Activated CD4-positive, CD25-positive, alpha-beta regulatory T cell (primary cell): ENCODE measurements at places on chromosomes 5 and 9.

DNA sequence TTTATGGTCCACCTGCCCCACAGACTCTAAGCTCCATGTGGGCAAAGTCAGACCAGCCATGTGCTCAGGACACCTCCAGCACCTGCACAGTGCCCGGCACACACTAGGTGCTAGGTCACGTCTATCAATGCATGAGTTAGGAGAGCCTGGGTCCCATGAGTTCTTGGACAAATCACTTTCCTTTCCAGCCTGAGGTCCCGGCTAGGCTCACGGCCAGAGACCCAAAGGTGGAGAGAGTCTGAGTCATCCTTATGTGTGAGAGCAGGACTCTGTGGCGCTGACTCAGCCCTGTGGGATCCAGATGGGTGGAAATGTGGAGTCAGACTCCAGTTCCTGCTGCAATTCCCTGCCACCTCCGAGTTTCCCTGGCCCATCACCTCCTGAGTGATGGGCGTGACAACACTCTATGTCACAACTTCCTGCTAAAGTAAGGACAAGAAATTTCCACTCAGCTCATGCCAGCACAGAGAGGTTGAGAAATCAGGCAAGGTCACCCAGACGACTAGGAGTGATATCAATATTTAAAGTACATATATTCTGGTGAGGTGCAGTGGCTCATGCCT is 2.5 kb upstream of the ST6GALNAC4 start:
- DNase-seq, result no peak

GRCh38 chr5:16914584-16914983 is 21.5 kb downstream of the MYO10 start:
- DNase-seq, result no peak

DNA sequence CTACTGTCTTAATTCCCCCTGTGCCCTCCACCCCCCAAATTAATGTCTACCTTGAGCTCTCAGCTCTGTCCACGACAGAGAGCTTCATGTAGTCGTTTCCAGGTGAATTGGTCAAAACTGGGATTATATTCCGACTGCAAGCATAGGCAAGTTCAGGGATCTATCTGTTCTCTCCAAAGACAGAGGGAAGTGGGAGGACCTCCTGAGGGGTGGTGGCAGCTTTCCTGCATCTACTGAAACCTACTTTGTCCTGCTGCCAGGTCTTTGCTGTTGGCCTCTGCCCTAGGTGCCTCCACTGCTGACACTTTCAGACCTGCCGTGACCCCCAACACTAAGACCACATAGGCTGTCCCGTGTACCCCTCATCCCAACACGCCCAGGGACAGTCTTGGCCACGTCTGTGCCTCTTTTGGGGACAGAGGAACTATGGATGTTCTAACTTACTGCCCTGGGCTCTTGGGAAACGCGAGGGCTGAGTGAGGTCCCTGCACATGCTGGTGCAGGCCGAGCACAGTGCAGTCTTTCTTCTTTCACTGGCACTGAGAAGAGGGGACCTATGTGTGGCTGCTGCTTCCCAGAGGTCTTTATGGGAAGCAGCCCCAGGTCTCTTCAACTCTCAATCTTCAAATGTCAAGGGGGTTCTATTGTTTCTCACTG is 125.6 kb downstream of the NTRK2 start:
- DNase-seq, result no peak

DNA sequence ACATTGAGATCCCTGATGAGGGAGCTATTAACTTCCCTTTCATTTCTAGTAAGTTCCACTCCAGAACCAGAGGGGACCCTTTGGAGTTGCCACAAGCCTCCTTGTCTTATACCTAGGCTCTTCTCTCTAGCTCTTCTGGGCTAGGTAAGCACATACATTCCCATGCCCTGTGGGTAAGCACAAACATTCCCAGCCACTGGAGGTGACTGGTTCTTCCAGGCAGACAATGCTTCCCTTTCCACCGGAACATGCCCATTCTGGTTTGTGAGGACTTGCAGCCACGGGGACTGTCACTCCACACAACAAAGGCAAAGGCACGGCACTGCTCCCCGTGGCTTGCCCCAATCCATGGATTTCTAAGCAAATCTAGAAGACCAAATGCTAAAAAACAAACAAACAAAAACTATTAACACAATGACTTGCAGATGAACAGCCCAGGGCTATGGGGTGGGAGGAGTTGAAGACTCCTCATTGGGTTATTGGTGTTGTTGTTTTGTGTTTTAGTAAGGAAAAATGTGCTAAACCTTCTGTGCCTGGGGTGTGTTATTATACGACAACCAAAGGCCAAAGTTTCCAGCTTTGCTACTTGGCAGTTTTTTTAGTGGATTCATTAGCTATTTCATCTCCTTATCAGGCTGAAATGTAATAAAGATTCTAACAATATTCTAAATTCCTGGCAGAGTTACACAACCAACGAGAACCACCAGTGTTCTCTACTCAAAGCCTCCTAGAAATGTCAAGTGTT is 276.2 kb downstream of the SYK start:
- no peak for DNase-seq

DNA sequence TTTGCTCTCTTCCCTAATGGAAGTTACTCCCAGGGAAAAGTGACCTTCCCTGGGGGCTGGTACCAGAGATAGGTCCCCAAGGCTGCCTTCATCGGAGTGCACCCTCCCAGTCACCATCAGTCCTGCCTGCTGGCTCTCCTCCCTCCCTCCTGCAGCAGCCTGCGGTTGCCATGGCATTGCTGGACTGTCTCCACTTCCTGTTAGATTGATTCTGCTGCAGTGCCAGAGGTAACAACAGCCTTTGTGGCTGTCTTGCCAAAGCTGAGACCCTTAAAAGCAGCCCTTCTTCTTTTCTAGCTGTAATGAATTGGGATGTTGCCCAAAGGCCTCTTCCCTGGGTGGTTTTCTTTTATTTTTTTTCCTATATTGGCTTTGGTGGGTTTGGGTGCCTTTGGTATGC is 78.1 kb upstream of the PRLR start:
- DNase-seq, result no peak

- no peak for DNase-seq
Measured at GRCh38 chr5:103840600-103840999, 278.0 kb upstream of the NUDT12 start.

DNA sequence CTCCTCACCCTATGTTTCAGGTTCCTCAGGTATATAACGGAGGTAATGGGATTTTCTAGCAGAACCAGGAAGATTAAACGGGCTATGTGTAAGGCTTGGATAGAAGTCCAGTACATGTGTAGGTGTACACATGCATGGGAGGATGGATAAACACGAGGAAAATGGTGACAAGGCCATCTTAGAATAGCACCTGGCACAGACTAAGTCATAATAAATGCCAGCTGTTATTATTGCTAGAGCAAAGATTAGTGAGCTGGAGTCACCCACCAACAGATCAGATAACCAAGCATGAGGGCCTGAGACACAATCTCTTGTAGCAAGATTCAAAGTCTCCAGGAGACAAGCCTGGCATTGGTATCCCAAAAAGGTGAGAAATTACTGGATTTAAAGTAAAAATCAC is 21.1 kb downstream of the SPOCK1 start:
- no peak for DNase-seq

GRCh38 chr5:173311818-173312585 is 16.2 kb downstream of the STC2 start:
- no peak for DNase-seq

GRCh38 chr9:119795395-119795794 is 426.2 kb upstream of the BRINP1 start:
- DNase-seq, result no peak

DNA sequence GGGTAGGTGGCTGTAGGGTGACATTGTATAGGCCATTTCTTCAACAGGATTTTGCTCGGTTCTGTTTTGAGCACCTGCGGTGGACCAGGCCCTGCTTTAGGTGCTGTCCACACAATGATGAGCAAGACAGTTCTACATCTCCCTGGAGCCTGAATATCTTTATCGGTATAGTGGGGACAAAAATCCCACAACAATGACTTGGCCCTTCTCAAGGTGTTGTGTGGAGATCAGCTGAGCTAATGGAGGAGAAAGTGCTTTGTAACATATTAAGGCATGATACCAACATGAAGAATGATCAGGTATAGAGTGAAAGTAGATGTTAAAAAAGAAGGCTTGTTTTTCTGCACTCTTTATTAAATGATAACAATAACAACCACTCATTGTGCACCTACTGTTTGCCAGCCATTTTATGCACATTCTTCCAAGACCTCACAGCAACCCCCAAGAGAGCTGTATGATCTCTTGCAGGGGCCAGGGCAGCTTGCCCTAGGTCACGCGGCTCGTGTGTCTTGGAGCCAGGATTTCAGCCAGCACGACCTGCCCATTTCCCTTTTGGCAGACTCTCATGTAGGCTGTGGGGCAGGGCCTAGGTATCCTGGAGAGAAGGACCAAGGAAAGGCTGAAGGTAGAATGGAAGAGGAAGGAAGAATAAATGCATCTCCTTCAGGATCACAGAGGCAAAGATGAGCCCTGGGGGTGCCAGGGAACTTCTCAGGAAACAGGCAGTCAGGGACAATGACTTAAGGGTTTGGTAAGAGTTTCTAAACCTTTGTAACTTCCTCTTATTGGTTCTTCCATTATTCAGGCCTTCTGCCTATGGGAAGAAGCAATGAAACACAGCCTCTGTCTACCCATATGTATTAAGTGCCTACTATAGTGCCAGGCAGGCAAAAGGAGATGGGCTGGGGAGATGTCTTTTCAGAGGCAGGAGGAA is 50.0 kb upstream of the PPARGC1B start:
- DNase-seq, result no peak

DNA sequence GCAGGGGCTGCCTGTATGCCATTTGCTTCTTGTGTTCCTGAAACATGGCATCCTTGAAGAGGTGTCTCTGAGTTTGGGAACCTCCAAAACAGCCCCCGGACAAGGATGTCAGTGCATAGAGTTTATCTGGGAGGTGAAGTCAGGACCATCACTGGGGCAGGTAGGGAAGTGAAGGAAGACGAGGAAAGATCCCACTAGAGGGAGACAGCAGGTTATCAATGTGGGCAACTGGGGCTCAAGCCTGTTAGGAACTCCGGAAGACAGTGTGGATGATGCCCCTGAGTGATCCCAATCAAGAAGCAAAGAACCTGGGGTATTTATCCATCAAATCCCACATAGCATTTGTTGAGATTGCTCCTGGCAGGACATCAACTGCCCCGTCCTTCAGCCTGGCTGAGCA is 233.1 kb downstream of the AGTPBP1 start:
- DNase-seq, result no peak

- DNase-seq, result no peak
Measured at GRCh38 chr5:18281947-18282581, 647.8 kb downstream of the TAF11L14 start.
